Aorta (tissue), 5 donors: ENCODE measurements at places on chromosomes 3 and 15. TPM values are rescaled to one million over a fixed set of nuclear protein-coding genes. Genes with fewer than 3 reads are reported as not detected.

DNA sequence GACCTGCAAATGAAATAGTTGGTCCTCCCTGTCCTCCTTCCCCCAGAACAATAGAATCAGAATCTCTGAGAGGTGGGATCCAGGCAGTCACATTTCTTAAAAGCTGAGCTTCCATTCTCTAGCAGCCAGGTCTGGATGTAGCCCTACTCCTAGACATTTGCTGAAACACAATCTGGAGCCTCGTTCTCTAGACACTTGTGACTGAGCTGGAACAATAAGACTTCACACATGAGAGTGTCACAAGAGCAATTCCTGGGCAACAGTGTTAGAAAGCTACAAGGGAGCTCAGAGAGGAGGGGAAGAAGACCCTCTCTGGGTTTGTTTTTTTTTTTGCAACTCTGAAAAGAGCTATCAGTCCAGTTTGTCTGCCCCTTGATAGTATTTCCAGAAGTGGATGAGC, 14.5 kb downstream of the CORO2B start:
- no peak for DNase-seq

DNA sequence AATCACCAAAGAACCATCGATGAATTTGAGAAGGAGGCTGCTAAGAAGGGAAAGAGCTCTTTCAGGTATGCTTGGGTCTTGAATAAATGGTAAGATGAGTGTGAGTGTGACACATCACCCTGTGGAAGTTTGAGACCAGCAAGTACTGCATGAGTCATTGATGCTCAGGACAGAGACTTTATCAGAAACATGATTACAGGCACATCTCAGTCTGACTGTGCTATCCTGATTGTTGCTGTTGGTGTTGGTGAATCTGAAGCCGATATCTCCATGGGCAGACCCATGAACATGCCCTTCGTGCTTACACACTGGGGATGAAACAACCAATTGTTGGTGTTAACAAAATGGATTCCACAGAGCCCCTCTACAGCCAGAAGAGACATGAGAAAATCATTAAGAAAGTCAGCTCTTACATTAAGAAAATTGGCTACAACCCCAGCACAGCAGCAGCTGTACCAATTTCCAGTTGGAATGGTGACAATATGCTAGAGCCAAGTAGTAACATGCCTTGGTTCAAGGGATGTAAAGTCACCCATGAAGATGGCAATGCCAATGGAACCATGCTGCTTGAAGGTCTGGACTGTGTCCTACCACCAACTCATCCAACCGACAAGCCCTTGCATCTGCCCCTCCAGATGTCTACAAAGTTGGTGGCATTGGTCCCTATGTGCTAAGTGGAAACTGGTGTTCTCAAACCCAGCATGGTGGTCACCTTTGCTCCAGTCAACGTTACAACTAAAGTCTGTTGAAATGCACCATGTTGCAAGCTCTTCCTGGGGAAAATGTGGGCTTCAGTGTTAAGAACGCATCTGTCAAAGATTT, 20.5 kb downstream of the TM4SF4 start:
- DNase-seq: no peak

- DNase-seq: no peak
Observed at GRCh38 chr3:24379936-24380335, 114.7 kb downstream of the THRB start.

GRCh38 chr3:146770881-146771280, 165.7 kb upstream of the PLSCR5 start:
- no peak for DNase-seq

DNA sequence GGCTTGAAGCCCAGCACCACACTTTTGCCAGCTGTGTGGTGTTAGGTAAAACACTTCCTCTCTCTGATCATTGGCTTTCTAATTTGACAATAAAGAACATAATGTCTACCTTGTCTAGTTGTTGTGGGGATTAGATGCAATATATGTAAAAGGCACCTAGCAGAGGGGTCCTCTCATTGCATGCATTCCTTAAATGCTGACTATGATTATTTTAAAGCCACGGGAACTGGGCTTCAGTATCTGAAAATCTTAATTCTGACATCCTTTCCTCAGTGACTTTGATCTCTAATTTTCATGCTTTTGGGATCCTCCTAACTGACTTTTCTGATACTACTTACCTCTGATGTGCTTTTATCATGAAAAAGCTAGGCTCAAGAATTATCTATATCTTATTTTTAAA, 596.3 kb downstream of the TAFA4 start:
- DNase-seq: no peak

DNA sequence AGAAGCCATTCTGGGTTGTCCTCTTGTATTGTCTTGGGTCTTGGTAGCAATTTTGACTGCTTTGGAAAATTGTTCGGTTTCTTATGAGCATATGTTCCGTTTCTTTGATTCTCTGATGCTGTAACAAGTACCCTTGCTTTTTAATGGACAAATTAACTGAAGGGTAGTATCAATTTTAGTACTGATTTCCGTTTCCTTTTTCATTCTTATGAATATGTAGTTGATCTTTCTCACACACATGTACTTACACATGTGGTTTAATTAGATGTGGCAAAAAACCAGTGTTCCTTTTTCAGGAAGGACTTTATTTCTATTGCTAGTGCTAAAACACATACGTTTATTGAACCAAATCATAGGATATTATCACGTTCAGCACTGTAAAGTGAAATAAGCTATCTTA, 119.1 kb downstream of the TCF12 start:
- no peak for DNase-seq

- no peak for DNase-seq
Observed at GRCh38 chr15:86876387-86876944, 796.8 kb downstream of the AGBL1 start.

GRCh38 chr3:112813016-112813415, 33.6 kb downstream of the CD200R1L start:
- no peak for DNase-seq

- DNase-seq: no peak
Observed at GRCh38 chr3:58366699-58367098, 34.0 kb downstream of the PXK start.

DNA sequence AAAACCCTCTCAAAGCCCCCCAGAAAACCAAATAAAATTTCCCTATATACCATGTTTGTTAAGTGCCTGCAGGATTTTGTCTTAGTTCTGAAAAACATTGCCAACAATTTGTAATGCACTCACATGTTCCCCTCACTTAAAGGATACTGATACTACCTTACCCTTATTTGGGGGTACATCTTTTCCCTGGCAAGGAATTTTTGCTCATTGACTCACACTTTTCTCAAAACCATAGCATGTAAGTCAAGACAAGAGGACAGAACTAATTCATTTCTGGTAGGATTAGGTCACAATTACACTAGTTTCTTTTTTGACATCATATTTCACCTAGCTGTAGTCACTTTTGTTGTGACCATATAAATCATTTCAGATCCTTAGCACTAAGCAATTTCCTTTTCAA, 222.2 kb downstream of the THRB start:
- DNase-seq: no peak

DNA sequence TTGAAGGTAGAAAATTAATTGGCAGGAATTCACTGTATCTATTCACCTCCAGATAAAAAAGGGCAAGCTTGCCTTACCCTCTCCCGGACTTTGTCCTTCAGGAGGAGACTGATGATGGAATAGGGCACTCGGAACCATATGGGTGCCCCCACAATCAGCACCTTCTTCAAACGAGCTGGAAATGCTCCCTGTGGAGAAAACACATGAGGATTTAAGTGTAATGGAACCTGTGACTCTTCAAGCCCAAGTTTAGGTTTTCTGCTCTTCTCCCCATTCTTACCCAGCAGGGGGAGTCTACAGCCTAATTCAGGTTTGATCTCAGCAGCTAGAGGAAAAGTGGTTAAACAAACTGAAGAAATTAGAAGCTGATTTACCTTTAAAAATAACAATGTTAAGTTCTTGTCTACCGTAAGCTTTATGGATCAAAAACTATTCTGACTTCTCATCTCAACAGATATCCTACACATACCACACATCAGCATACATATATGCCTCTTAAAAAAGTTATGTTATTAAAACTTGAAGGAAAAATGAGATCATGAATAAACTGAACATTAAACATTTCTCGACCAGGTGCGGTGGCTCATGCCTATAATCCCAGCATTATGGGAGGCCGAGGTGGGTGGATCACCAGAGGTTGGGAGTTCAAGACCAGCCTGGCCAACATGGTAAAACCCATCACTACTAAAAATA, 57.5 kb upstream of the SIN3A start:
- DNase-seq: no peak

GRCh38 chr15:30956216-30957124, 35.0 kb downstream of the MTMR10 start:
- DNase-seq: no peak

DNA sequence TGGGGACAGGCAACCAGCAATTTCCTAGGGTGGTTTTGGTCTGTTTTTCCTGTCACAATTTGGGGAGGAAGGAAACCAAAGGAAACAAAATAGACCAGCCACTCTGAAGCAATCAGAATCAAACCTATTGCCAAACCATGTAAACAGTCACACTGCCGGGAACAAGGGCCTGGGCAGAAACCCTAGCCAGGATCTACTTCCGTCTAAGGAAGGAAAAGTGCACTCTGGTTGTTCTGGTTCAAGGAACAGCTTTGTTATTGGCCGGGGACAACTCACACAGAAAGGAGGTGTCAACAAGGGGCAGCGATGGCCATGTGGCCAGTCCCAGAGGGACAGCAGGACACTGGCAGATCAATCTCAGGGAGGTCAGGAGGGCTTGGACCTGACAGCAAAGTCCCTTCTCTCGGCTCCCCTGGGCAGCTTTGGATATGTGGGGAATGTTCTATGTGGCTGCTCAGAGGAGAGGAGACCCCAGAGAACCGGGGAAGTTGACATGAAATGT, 17.5 kb upstream of the RAD18 start:
- DNase-seq: no peak

DNA sequence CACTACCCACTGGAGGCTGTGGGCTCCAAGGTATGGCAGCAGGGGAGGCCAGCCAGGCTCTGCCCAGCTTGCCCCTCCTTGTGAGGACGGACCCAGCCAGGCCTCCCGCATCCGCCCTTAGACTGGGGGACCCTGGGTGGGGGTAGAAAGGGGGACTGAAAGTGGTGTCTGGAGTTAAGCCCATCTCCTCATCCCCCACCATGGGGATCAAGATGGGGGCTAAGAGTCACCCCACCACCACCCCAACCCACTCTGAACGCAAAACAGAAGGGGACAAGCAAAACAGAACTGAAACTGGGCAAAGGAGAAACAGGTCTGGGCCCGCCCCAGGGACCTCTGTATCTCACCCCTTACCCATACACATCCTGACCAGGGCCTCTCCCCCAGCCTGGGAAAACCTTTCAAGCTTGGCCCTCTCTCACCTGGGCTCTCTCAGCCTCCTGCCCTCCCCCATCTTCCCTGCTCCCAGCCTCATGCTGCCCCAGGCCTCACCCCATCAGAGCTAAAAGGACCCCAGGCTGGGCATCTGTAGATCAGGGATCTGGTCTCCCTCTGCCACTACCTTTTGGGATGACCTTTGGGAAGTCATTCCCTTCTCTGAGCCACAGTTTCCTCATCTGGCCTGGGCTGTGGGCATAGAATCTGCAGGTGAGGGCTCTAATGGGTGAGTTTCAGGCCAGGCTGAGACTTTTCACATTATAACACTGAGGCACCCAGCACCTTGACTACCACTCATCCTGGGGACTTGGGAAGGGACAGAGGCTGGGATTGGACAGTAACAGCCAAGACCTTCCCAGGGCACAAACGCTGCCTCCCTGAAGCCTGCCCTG, 30.0 kb upstream of the CYP11A1 start:
- DNase-seq: no peak

GRCh38 chr3:197475514-197475913, 80.3 kb downstream of the BDH1 start:
- no peak for DNase-seq

DNA sequence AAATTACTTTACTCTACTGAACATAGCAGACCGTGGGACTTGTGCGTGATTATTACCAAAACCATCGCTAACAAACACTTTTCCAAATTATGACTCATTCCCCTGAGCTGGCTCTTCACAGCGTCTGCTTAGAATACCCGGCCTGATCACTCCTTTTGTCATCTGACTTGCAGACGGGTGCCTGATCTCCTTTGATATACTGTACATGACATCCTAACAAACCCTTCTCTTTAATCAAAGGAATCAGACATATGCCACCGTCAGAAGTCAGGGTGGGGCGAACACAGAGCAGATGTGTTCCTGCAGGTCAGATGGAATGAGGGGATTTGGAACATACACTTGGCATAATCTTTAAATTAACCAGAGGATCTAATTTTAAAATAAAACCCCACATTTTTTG, 48.5 kb upstream of the SH3GL3 start:
- no peak for DNase-seq

GRCh38 chr3:124295362-124295761, 303.4 kb upstream of the ROPN1 start:
- no peak for DNase-seq

- DNase-seq: no peak
Observed at GRCh38 chr3:182261041-182261440, 532.3 kb upstream of the ATP11B start.

DNA sequence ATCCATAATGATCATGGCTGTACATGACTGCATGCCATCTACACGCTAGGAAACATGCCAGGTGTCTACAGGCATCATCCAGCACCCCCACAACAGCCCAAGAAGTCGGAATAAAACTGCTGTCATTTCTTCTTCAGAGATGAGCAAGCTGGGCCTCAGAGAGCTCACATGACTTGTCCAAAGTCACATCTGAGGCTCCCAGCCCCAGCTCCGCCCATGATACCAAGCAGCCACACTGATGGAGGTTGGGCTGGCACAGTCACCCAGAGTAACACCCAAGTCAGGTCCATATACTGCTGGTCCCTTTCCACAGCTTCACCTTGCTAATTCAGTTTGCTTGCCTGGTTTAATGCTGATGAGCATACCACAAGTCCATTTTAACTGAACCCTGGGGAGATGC, 116.6 kb downstream of the SEC22A start:
- peak; percentile 33 for DNase-seq

DNA sequence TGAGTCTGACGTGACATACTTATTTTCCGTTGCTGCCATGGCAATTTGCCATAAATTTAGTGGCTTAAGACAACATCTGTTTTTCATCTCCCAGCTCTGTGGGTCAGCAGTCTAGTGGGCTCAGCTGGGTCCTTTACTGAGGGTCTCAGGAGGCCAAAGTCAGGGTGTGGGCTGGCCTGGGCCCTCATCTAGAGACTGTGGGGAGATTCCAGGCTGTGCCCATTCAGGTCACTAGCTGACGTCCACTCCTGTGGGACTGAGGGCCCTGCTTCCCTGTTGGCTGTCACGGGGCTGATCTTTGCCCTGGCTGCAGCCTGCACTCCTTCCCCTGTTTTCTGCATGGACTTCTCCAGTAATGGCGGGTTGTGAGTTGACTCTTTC, 19.1 kb downstream of the FGD5 start:
- no peak for DNase-seq

DNA sequence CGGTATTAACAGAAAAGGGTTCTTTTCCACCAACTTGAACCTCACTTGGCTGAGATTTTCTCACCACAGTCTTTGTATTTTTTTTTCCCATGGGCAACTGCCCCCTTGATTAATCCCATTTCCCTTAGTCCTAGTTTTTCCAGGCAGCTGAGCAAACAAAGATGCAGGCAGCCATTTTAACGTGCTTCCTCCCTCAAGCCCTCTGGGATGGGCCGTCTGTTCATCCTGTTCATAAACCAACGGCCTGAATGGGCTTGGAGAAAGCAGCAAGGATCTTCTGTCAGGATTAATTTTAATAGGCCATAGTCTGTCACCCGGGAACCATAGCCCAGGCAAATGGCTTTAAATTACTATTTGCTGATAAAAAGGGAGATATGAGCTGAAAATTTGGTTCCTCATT, 10.4 kb upstream of the POLR2M start:
- no peak for DNase-seq

Gene TP63
- 0.42 TPM for total RNA-seq

Gene FAM107A
- total RNA-seq: 23.6 TPM

Gene POLQ
- total RNA-seq: 0.63 TPM

Gene SYNPR
- total RNA-seq: not detected

Gene IL12A
- not detected for total RNA-seq

Gene MCF2L2
- 0.75 TPM for total RNA-seq

Gene CASR
- not detected for total RNA-seq

Gene P2RY12
- total RNA-seq: 3.6 TPM
